ENCODE measurements at places on chromosomes 3 and 15.

- no peak for DNase-seq
Observed at GRCh38 chr15:68621535-68621934, 42.7 kb downstream of the CORO2B start.

- DNase-seq = no peak
Observed at GRCh38 chr3:96803870-96804269, 10.5 kb upstream of the EPHA6 start.

GRCh38 chr3:3127432-3128010, 781 bp downstream of the TRNT1 start:
- DNase-seq = no peak

DNA sequence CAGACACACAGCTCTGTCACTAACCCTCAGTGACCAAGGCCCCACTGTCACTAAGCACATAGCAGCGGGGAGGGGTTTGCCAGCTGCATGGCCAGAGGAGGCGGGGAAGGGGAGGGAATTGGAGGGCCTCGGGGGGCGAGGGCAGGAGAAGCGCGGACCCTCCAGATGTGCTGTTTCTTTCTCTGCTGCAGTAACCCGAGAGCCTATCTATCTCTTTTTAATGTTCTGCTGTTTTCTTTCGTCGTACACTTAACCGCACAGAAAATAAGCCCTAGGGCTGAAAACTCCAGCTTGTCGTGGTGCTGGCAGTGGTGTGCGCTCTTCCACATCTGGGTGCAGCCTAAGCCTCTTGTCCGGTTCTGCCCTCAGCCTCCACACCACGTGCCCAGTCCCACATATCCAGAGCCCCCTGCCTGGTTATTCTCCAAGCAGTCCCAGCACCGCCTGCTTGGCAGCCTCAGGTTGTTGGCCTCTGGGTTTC, 51.1 kb downstream of the BDH1 start:
- no peak for DNase-seq

- peak; percentile 80 for DNase-seq
Observed at GRCh38 chr15:90660195-90660998, 56.7 kb upstream of the BLM start.

GRCh38 chr15:66878761-66879160, 176.7 kb downstream of the SMAD6 start:
- peak; percentile 23 for DNase-seq

DNA sequence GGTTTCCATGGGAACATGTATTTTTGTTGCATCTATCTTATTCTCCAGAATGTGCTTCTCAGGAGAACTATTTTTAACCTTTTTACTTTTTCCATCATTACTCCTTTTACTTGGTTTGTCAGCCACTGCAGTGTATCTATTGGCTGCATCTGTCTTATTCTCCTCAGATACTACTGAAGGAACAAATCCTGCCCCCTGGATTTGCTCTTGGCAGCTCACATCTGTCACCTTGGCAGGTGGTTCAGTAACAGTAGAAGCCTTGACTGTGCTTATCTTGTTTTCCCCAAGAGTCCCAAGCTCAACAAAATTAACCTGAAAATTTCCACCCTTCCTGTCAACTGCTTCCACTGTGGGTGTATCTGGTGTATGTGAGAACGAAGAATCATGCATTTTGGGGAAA, 106.0 kb downstream of the MAP4 start:
- DNase-seq = no peak

DNA sequence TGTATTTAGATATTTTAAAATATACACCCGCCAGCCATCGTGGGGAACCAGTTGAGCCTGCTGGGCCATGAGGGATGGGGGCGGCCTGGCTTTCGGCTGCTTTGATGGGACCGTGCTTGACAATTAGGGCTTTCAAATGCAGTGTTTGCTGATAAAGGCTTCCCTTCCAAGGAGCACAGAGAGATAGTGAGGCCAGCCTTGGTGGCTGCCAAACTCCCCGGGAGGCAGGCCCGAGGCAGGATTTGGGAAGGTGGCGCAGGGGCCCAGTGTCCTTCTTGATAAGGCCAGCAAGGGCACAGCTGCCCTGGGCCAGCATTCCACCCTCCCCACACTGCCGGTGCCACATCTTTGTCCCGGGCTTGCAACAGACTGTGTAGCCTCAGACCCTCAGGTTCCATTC, 75.6 kb downstream of the LINGO1 start:
- DNase-seq = no peak

DNA sequence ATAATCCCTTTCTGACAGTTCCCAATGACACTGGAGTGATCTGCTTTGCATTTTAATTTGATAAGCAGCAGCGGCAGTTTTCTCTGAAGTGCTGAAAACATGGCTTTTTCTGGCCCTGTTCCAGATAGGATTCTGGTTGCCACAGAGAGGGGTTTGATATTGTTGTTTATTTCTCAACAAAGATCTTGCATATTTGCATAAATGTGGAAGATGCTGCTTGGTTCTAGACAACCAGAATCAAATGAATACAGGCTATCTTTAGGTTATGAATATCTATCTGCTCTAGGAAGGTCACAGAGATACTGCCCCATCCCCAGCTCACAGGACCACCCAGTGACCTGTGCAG, 137.1 kb downstream of the ZNF609 start:
- DNase-seq = no peak

DNA sequence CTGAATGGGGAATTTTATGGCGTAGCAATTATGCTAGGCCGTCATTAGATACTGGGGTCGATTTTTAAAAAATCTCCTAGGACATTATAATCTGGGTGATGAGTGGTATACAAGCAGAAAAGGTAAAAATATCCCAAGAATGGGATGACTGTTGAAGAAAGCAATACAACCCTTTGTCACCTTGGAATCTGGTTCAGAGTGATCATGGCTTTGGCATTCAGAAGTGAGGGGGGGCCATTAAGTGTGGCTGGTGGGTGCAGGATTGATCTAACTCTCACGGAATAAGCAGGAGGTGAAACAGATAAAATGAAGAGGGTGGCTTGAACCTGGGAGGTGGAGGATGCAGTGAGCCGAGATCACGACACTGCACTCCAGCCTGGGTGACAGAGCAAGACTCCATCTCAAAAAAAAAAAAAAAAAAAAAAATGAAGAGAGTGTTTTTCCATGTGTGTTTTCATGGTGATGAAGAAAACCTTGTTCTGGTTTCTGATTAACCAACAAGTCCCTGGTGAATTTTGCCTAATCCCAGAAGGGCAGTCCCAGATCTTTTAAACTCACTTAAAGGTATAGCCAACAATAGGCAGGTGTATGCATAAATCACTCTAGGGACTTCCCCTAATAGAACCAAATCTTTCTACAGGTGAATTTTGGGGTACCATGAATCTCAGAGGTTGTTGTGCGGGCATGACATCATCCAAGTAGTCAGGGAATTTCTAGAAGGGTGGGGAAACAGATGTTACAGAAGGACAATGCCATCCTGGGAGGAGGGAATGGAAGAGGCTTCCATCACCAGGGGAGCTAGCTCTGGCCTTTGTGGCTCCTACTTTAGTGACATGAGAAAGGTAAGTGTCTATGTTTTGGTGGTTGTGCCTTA, 3.1 kb upstream of the RAD54L2 start:
- no peak for DNase-seq

DNA sequence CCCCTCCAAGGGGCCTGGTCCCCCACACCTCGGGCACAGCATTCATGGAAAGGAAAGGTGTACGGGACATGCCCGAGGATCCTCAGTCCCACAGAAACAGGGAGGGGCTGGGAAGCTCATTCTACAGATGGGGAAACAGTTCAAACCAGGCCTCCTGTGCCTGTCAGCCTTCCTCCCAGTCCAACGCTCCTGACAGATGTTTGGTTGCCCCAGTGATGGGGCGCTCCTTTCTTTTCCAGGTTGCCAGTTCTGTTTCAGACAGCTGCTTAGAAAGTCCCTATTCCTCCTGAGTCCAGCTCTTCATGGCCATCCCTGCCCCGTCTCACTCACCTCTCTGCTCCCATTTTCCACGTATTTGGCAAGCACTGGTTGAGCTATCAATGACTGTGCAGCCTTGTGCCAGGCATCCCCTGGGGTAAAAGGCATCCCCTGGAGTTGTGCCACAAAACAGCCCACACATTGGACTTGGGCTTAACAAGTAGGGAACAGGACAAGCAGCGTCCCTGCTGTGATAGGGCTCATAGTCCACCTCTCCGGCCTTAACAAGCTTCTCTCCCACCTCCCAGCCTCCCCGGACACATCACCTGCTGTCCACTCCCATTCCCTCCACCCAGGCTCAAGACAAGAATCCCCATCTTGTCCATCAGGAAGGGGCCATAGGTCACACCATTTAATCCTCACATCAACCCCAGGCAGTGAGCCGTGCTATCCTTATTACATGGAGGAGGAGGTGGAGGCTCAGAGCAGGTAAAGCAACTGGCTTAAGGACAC, 6.6 kb downstream of the OXTR start:
- no peak for DNase-seq

- DNase-seq = no peak
Observed at GRCh38 chr15:90004671-90005070, 3.5 kb downstream of the ZNF710 start.

DNA sequence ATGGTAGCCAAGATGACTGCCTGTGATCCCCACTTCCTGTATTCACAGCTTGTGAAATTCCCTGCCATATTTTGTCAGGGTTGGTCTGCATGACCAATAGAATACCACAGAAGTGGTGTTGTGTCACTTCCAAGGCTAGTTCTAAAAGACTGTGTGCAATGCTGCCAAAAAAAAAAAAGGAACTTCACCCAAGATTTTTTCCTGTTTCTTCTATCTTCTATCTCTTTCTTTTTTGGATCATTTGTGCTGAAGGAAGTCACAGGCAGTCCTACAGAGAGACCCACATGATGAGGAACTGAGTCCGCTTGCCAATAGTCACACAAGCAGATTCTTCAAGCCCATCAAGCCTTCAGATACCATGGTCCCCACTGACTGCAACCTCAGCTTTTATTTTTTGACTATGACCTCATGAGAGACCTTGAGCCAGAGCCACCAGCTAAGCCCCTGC, 18.1 kb upstream of the RAF1 start:
- DNase-seq = no peak

GRCh38 chr3:129561619-129562248, 18.8 kb downstream of the H1-8 start:
- no peak for DNase-seq

DNA sequence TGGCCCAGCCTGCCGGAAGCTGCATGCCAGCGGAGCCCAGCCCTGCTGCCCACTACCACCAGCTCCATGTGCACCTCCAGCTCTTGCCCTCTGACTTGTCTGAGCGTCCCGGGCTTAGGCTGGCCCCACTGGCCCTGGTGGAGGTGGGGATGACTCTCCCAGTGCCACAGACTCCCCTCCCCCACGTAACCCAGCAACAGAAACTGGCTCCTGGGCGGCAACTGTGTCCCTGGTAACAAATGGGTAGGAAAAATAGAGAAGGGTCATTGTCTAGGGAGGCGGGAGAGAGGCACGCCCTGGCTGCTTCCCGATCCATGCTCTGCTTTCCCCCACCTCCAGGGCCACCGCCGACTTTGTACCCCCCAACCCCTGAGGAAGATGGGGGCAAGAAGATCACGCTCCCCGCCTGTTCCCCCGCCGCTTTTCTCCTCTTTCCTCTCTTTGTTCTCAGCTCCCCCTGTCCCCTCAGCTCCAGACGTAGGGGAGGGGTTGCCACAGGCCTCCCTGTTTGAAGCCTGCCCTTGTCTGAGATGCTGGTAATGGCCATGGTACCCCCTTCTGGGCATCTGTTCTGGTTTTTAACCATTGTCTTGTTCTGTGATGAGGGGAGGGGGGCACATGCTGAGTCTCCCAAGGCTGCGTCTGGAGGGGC, 10.8 kb upstream of the SEMA3B start:
- no peak for DNase-seq

DNA sequence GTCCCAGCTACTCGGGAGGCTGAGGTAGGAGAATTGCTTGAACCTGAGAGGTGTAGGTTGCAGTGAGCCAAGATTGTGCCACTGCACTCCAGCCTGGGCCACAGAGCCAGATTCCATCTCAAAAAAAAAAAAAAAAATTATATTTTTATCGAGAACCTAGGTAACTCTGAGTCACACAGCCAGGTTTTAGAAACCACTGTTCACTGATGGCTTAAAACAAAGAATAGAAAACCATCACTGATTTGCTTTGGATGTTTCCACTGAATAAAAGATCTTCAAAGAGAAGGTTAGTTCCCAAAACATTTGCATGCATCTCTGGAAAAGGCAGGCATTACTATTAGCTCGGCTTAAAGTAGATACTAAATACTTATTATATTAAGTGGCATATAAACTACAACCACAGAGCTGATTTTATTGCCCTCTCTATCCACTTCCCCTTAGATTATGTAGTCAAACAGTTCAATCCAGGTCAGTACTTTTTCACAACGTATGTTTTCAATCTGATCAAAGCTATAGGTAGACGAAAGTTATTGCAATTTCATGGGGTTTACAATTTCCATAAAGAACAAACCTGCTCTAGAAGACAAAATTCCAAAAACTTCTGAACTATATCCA, 1.4 kb downstream of the B4GALT4 start:
- no peak for DNase-seq

GRCh38 chr3:14761121-14761672, 57.6 kb upstream of the FGD5 start:
- no peak for DNase-seq

- no peak for DNase-seq
Observed at GRCh38 chr3:94360987-94361386, 298.1 kb downstream of the NSUN3 start.

- DNase-seq = no peak
Observed at GRCh38 chr3:142960322-142960850, 3.1 kb downstream of the PAQR9 start.

DNA sequence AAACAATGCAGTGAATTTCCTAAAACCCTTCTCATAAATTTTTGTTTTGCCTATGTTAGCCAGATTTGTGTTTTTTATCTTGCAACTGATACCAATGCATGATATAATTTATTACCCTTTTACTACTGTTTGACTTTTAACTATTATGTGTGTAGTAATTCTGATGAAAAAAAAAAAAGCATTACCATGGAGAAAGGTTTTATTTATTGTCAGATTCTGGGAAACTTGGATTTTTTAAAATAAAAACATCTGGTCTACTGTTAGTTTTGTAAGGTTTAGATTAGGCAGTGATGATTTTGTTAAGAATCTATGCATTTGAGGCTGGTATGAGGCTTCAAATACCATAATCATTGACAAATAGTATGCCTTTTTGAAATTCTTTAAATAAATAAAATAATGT, 470.4 kb upstream of the ROBO1 start:
- DNase-seq = no peak

- no peak for DNase-seq
Observed at GRCh38 chr3:102530415-102531181, 95.8 kb downstream of the ZPLD1 start.
